Prostate gland (tissue), 2 donors: ENCODE measurements at places on chromosomes 4 and X. TPM values are rescaled to one million over a fixed set of nuclear protein-coding genes. Genes with fewer than 3 reads are reported as not detected.

The USP46 gene
- 26.3 TPM for total RNA-seq

The ESX1 gene
- not detected for total RNA-seq

The TBC1D8B gene
- total RNA-seq = 17.4 TPM

The CT45A2 gene
- not detected for total RNA-seq

The TIMM8A gene
- 4.9 TPM for total RNA-seq

The EPHA5 gene
- 11.0 TPM for total RNA-seq

The TAF7L gene
- total RNA-seq = not detected
